ENCODE measurements at places on chromosomes 13 and 19.

DNA sequence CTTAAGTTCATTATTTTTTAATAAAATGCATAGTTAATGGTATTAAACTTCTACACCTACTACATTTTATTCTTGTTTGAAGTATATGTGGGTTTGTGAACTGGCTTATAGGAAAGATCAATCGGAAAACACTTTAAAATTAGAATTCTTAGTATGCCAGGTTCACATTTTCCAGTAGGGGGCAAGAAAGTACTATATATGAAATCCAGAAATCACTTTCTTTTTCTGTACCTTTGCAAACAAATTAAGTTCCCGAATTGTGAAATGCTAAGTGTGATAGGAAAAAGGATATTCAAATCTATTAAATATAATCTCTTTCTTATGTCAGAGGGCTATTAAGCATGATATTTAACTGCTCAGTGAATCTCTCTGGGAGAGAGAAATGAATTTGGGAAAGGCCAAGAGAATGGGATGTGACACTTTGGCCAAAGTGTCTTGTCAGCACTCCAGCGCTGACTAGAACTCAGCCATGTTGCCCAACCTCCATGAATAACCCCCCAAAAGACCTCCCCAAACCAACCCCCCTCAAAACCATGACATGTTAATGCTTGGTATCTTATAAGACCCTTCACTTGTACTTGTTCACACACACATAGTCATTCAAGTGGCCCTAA, 122.6 kb upstream of the SLC10A2 start:
- peak; percentile 12 for DNase-seq

DNA sequence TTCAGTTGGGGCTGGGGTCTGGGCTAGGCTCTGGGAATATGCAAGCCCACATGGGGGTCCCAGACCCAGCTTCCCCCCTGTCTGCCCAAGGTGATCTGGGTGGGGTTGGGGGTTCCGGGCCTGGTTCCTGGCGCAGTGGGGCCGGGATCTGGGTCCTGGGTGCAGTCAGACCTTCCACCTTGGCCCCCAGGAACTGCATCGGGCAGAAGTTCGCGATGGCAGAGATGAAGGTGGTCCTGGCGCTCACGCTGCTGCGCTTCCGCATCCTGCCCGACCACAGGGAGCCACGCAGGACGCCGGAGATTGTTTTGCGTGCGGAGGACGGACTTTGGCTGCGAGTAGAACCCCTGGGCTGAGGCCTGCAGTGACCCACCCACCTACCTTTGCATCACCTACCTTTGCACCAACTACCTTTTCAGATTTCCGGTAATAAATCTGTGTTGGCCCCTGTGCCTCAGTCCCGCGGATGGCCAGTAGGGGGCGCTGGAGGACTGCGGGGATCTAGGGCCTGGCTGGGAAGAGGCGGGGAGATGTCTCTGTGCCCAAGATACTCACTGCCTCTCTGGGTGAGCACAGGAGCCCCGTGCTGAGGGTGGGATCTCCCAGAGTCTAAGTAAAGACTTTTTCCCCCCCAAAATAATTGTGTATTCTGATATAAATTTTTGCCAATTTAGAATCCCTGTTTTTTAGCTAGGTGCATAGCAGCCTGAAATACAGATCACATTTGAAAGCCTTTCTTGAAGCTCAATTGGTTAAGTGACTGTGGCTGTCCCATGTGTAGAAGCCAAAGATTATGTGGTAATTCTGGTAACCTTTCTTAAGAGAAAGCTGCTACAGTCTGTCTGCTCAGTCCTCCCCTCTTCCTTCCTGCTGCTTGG, 11.5 kb upstream of the CYP4F3 start:
- DNase-seq = no peak

- DNase-seq = no peak
These were observed 88.8 kb downstream of the MBNL2 start for GRCh38 chr13:97310809-97311436.

- DNase-seq = no peak
These were observed 52.0 kb downstream of the COL4A1 start for GRCh38 chr13:110254751-110255553.

GRCh38 chr13:92158346-92158745, 759.9 kb downstream of the GPC5 start:
- DNase-seq = no peak

GRCh38 chr13:111035861-111036260, 79.2 kb upstream of the ARHGEF7 start:
- DNase-seq = no peak

DNA sequence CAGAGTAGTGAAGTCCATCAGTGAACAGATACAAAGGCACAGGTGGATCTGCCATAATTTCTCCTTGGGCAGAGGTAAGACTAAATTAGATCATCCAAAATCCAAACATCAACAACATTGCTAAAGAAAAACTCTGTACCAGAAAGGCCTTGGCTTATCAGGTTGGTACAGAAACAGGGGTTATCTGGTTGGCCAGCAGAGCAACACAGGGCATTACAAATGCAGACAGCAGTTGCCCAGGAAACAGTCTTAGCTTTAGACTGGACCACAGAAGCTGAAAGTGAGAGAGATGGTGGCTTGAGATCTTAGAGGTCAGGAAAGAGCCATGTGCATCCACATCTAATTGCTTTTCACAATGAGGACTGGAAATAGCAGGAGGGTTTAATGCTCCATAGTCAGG, 26.6 kb upstream of the DGKH start:
- no peak for DNase-seq

DNA sequence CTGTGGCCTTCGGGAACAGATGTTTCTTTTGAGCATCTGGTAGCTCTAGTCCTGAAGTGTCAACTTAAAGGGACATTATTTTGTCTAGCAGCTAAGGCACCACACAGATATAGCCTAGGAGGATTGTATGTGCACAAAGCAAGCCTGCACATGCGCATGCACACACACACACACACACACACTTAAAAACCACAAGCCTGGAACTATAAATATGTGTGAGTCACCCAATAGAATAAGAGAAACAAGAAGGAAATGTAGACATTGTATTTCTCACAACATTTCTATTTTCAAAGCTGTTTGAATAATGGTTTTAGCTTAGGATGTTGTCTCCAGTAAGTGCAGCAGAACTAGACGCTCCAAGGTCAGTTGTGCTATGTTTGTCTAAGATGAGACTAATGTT, 516.5 kb downstream of the SUCLA2 start:
- peak; percentile 70 for DNase-seq

DNA sequence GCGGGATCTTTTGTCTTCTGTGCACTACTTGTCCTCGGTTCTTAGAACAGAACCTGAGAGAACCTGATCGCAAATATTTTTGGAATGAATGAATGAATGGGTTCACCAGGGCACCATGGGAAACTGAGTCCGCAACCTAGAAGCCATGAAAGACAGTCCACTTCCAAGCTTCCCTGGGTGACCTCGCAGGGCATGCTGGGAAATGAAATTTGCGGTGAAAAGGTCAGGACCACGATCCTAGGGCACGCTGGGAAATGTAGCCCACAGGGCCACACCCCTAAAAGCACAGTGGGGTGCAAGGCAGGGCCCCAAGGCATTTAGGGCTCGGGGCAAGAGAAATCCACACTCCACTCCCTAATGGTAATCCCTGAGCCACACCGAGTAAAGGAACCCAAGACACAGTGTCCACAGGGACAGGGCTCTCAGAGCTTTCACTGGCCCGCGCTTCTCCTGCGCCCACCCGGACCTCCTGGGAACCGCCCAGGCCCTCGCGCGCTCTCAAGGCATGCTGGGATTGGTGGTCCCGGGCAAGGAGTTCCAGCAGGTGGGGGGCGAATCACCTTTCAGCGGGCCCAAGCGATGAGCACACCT, 1.1 kb upstream of the PPP1R12C start:
- DNase-seq = no peak

- DNase-seq = no peak
These were observed 103.2 kb downstream of the ZNF429 start for GRCh38 chr19:21608571-21608970.

- DNase-seq = no peak
These were observed 1.2 kb upstream of the TMEM147 start for GRCh38 chr19:35544110-35544802.

DNA sequence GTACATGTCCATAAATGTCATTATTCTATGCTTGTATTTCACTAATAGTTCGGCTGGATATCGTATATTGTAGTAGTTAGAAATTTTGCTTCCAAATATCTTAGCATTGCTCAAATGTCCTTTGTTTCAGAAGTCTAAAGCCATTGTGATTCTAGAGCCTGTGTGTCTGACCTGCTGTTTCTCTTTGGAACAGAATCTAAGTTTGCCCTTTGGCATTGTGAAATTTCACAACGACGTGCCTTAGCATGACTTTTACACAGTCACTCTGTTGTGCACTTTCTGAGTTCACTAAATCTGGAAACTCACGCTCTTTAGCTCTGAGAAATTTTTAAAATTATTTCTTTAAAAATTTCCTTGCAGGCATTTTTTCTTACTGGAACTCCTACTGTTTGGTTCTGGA, 152.2 kb downstream of the TBC1D4 start:
- DNase-seq = no peak

- no peak for DNase-seq
These were observed 423.2 kb upstream of the SGCG start for GRCh38 chr13:22757530-22758120.

- DNase-seq = no peak
These were observed 527.0 kb downstream of the GPC6 start for GRCh38 chr13:93753639-93754038.

DNA sequence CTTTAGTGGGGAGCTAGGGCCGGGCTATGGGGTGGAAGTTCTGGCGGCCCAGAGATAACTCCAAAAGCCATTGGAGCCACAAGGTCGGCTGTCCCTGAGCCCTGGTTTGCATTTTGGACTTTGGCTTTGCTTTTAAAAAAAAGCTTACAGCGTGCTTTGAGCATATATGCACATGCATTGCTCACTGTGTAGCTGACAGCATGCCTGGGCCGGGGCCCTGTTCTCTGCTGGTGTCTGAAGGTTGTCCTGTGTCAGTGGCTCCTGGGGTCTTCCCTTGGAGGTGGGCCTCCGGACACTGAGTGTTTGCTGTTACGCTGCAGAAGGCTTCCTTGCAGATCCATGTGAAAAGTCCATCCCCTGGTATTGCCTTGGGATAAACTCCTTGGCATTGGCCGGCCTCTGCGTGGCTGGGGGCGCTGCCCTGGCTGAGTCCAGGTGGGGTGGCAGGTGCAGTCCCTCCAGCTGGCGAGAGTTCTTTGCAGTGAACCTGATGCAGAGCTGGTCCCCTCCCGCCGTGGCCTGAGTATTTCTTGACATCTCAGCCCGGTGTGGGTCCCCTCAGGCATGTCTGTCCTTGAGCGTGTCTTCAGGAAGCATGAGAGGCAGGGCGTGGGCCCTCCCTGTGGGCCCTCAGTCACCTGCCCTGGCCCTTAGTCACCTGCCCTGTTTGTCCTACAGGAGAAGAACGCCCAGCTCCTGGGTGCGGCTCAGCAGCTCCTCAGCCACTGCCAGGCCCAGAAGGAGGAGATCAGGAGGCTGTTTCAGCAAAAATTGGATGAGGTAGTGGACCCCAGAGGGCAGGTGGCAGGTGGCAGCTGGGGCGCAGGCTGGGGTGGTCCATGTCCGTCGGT, 23.0 kb downstream of the PLEKHJ1 start:
- no peak for DNase-seq

- no peak for DNase-seq
These were observed at the start of gene LIPE for GRCh38 chr19:42427313-42427712. TSS of gene LIPE (minus strand) at chr19:42427388. CDS start at chr19:42427149, 239 bp downstream.

GRCh38 chr19:56751078-56751489, 79.5 kb upstream of the ZNF835 start:
- DNase-seq = no peak

DNA sequence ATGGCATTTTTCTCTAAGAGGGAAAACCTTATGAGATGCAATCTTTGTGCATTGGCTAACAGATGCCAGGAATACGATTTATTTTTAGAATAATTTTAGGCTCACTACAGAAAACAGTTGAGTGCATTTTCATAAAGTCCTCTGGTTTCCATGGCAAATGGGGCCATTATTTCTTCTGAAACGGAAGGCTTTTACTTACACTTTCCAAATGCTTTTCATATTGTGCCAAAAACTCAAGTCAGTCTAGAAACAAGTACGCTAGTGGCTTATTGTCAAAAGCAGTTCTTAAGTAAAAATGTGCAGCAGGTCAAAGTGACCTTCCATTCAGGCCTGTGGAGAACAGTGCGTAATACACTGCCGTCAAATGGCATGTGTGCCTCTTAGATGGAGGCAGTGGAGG, 628.7 kb downstream of the EFNB2 start:
- no peak for DNase-seq

DNA sequence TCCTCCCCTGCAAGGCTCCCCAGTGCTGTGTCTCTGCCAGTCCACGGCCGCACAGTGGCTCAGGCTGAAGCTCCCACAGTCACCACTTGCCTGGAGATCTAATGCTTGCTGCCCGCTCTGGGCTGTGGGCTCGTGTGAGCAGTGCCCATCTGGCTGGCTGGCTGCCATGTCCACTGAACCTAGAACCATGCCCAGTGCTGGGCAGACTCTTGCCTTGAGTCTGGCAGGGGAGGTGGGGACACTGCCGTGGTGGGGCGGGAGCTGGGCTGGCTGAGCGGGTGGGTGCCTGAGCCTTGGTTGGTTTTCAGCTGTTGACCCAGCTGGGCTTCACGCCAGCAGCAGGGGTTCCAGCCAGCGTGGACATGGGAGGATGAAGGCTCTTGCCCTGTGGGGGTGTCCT, 52.3 kb downstream of the CRTC1 start:
- DNase-seq = no peak

- DNase-seq = no peak
These were observed 14.9 kb downstream of the FXYD5 start for GRCh38 chr19:35169221-35169995.

DNA sequence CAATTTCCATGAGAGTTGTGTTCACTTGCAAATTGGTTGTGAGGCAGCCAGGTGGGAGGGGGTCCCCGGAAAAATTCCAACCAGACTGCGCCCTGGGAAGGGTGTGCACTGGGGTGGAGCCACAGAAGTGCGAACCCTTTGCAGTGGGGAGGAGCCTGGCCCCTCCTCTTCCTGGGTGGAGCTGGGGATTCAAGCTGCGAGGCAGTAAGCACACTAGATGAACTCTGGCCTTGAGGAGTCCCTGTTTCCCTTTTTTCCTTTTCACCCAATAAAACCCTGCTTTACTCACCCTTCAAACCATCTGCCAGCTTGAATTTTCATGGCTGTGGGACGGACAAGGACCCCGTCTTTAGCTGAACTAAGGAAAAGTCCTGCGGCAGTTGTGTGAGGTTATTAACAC, 31.0 kb upstream of the MBNL2 start:
- no peak for DNase-seq

DNA sequence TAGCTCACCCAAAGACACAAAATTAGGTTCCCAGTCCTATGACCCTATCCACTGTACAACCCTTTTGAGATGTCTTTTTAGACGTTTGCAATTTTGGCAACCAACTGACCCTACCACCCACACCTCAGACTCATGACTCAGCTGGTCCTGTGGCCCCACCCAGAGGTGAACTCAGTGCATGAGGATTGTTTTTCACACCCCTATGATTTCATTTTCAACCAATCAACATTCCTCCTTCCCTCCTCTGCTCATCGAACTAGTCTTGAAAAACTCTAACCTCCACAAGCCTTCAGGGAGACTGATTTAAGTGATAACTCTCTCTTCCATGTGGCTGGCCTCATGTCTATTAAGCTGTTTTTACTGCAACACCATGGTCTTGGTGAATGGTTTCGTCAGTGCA, 350.7 kb downstream of the UQCRFS1 start:
- no peak for DNase-seq

All from fibroblast of skin of left biceps (primary cell).